ENCODE measurements at places on chromosomes 6 and 20.
A peak's percentile ranks its signal among the peaks of the same experiment; 100 is the strongest.

- no peak for DNase-seq
Observed at GRCh38 chr20:59195316-59195993, 31.8 kb downstream of the ZNF831 start.

DNA sequence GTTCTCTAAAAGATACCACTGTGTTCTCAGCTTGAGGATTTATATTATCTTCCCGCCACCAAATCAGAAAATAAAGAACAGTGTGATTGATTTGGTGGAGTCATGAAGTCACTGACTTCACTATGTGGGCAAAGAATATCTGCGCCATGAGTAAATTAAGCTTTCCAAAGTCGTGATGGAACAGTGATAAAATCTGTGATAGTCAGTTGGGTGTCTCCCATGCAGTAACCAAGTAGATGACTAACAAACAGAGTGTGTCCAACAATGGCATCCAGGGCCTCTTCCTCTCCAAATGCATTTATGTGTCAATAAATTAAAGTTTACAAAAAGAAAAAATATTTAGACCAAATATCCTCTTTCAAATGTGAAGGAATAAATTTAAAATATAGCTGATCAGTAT is 87.0 kb upstream of the DST start:
- peak; percentile 56 for DNase-seq

- no peak for DNase-seq
Observed at GRCh38 chr6:147704691-147705090, 196.2 kb downstream of the SAMD5 start.

- no peak for DNase-seq
Observed at GRCh38 chr6:132210886-132211563, 190.2 kb downstream of the MOXD1 start.

DNA sequence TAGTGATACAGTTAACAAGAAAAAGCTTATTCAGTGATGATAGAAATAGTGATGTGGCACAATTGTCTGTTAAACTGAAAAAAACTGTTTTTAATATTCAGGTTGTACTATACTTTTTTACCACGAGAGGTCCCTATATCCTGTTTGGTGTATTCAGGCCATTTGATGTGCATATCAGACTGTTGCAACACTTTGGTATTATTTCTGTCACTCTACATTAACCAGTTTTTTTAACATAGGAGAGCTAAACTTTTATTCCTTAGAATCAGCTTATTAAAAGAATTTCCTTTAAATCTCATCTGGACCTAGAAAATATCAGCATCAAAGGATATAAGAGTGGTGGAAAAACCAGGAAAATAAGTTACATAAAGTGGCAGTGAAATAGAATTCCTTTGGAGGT is 36.8 kb downstream of the TSPYL4 start:
- peak; percentile 44 for DNase-seq

DNA sequence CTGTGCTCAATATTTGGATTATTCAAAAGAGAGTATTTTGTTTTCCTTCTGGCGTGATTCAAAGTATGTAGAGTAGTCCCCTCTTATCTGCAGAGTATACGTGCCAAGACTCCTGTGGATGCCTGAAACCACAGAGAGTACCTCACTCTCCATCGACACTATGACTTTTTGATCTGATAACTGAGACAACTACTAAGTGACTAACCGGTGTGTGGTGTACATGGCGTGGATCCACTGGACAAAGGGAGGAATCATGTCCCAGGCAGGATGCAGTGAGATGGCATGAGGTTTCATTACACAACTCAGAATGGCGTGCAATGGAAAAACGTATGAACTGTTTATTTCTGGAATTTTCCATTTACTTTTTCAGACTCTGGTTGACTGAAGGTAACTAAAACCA is 112.2 kb upstream of the PDE7B start:
- no peak for DNase-seq

GRCh38 chr6:41637194-41638001 is 870 bp upstream of the MDFI start:
- peak; percentile 31 for DNase-seq
